ENCODE measurements at places on chromosomes 11 and 22.

DNA sequence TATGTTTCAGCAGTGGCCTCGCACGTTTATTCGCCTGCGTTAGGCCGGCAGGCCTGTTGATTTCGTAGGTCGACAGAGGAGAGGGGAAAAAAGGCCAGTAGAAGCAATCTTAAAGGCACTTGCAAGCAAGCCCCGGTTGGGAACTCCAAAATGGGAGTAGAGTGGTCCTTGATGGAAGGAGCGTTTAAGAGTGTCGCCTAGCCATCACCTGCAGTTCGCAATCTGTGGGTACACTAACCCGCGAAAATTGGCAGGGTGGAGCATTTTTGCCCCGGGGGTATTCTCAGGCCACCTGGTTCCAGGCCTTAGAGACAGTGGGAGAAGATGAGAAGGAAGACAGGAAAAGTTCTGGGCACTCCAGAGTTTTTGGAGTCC is 1.1 kb downstream of the EWSR1 start:
- DNase-seq, result no peak

DNA sequence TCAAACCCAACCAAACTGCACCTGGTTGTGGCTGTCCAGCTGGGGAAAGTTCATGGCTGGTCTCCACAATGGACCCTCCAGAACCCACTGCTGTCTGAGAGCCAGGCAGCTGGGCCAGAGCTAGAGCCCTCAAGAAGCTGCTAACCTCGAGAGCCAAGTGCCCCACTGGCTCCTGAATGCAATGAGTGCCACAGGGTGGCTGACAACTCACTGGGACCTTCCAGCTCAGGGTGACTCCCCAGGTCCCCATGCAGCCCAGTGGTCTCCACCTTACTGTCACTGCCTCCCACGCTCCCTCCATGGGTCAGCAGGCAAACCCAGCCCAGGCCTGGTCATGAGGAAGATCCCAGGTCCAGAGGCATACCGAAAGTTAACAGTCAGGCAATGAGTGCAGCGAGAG is 8.0 kb upstream of the CHST1 start:
- no peak for DNase-seq

GRCh38 chr11:73974604-73975478 is 7.8 kb downstream of the UCP2 start:
- no peak for DNase-seq

GRCh38 chr11:97414801-97415200 is 1025.0 kb downstream of the JRKL start:
- DNase-seq, result no peak

- DNase-seq, result peak; percentile 54
Measured at GRCh38 chr11:287821-288477, 977 bp upstream of the PGGHG start.

DNA sequence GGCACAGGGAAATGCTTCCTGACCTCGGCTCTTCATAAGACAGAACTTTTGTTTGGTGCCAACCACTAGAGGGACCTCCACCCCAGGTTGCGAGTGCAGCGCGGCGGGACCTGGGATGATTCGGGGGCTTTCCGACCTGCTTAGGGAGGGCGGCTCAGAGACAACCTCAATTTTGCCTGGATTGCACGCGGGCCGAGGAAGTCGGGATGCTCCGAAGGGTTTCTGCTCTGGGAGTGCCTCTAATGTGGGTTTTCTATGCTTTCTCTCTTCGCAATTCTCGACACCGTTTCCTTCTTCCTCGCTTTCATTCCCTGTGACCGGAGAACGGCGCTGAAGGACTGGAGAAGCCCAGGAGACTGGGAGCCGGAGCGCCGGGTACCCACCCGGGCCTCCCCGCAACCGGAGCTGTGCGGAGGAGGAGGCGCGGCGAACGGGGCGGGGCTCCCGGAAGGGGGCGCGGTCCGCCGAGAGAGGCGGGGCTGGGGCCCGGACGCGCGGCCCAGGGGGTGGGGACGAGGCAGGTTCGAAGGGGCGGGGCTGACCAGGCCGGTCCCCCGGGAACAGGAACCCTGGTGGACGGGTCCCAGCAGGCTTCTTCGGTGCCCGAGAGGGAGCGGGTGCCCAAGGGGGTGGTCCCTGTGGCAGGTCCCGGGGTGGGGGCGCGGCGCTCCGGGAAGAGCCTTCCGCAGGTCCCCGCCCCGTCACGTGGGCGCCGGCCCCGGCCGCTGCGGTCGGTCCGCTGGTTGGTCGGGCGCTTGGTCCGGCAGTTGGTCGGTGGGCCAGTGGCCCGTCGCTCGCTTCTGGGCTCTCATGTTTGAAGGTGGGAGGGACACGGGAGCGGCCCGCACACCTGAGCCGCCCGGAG is at the start of gene PPFIBP2:
Gene PPFIBP2 (plus strand): TSS at position 766 of the 865 bp plus-strand sequence. CDS start 35,477 bp downstream, outside the sequence.
- DNase-seq, result peak; percentile 79

DNA sequence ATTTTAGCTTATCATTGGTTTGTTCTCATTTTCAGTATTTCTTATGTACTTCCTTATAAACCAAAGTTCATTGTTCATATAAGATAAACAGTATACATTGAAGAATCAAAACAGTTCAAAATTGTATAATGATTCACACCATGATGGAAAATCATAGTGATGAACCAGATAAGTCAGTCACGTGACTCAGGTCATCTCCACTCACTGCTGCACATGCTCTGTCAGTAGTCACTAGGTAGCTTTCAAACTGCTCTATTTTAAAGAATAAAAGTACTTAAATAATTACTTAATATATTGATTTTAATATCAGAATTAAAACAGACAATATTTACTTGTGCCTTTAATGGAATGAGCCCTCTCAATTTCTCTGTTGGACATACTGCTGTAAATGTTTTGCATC is 37.5 kb downstream of the PDHX start:
- no peak for DNase-seq

GRCh38 chr22:26536056-26536761 is 23.9 kb upstream of the TFIP11 start:
- no peak for DNase-seq

GRCh38 chr22:47035425-47035881 is 273.0 kb downstream of the TBC1D22A start:
- no peak for DNase-seq

DNA sequence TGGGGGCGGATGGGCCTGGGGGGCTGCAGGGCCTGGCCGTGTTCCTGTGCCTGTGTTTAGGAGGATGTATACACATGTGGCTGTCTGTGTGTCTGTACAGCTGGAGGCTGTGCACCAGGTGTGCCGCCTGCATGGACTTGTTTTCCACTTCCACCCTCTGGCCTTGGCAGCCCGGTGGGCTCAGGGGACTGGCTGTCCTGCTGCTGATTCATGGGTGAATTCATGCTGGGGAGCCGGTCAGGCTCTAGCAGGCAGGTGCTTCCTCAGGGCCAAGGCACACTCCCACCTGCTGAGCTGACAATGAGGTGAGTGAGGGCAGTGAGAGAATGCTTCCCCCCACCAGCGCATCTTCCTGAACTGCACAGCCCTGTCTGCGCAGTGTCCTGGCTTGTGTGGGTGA is 88.4 kb downstream of the CCDC81 start:
- no peak for DNase-seq

- DNase-seq, result no peak
Measured at GRCh38 chr11:122040464-122040863, 75.6 kb downstream of the BLID start.

GRCh38 chr11:78914503-78914902 is 339.8 kb upstream of the NARS2 start:
- DNase-seq, result no peak

DNA sequence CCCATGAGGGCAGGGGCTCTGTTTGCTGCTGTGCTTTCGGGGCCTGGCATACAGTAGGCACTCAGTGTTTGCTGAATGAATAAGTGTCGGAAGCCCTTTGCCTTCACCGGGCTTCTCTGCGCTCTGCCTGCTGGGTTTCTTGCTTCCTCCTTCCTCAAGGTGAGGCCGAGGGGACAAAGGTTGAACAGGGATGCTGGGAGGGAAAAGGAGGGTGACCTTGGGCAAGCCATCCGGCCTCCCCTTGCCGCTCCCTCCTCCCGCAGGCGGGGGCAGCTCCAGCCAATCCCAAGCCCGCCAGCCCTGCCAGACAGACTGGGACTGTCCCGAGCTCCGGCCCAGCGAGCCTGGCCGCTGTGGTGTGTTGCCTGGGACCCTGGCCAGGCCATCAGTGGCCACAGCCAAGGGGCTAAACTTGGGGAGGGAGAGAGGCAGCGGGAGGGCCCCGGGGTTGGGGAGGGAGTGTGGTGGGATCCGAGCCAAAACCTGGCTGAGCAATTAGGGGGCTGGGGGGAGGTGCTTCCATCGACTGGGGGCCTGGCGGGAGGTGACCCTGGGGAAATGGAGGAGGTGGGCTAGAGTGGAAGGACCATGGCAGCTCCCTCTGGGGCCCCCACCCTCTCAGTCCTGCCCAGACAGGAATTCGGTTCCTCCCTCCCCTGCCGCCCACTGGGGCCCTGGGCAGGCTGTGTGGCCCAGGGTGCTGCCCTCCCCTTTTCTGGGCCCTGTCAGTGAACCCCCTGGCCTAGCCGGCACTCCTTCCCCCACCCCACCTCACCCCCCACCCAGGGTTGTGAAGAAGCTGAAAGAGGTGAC is 3.4 kb upstream of the RCOR2 start:
- no peak for DNase-seq

DNA sequence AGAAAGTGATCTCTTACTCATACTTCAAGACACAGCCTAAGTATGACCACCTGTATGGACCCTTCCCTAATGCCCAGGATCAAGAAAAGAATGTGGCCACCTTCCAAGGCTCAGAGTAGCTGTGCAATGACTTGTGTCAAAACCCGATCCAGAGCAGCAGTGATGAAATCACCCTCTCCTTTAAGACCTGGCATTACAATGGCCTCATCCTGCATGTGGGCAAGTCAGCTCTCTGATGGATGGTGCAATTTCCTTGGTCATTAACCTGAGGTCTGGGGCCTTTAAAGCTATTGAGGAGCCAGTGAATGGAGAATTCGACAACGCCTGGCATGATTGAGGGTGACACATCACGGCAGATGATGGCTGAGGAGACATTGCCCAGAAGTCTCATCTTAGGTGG is 9.1 kb upstream of the TUBA8 start:
- no peak for DNase-seq

GRCh38 chr11:72238492-72239312 is 5.3 kb downstream of the PHOX2A start:
- DNase-seq, result no peak

- no peak for DNase-seq
Measured at GRCh38 chr11:132520199-132520598, 1012.1 kb downstream of the OPCML start.

DNA sequence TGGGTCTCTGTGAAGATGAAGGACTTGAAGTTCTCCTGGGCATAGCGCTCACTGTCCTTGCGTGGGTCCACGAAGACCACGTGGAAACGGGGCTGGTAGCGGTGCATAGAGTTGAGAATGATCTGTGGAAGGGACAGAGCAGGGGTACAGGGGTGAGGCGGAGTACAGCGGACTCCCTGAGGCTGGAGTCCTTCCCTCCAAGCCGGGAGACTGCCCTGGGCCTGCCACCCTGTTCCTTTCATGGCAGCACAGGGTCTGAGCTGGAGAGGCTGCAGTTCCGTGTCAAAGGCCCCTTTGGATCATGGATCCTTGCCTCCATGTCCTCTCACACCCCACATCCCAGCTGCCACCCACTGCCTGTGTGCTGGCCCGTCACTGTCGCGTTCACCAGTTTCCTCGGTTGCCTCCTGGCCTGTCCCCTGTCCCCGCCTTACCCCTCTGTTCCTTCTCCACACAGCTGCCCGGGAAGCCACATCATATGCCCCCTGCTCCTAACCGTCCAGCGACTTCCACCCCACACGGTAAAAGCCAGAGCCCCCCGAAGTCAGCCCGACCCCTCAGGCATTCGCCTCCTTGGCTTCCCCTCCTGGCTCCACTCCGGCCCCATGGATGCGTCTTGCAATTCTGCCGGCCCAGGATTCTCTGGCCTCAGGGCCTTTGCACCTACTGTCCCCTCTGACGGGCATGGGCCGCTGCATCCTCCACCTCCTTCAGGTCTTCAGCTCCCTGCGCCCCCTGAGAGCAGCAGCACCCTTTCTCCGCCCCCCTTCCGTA is 3.4 kb upstream of the NUDT8 start:
- DNase-seq, result no peak

DNA sequence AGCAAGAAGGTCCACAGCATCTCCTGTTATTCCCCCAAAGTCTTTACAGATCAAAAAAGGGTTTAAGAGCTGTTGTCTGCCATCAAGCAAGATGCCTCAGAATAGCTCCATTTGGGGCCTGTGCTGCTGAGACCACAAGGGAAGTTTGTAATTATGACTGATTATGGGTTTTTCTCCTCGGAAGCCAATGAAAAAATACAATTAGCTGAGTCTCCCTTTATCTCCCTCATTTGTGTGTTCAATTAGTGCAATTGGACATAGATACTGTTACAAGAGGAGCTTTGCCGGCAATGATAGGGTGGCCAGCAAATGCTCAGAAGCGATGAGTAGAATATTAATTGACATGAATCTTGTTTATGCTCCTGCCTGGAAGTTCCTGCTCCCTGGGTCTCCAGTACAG is 83.7 kb downstream of the COMMD9 start:
- DNase-seq, result no peak

- DNase-seq, result no peak
Measured at GRCh38 chr11:19307498-19307897, 66.8 kb upstream of the E2F8 start.

DNA sequence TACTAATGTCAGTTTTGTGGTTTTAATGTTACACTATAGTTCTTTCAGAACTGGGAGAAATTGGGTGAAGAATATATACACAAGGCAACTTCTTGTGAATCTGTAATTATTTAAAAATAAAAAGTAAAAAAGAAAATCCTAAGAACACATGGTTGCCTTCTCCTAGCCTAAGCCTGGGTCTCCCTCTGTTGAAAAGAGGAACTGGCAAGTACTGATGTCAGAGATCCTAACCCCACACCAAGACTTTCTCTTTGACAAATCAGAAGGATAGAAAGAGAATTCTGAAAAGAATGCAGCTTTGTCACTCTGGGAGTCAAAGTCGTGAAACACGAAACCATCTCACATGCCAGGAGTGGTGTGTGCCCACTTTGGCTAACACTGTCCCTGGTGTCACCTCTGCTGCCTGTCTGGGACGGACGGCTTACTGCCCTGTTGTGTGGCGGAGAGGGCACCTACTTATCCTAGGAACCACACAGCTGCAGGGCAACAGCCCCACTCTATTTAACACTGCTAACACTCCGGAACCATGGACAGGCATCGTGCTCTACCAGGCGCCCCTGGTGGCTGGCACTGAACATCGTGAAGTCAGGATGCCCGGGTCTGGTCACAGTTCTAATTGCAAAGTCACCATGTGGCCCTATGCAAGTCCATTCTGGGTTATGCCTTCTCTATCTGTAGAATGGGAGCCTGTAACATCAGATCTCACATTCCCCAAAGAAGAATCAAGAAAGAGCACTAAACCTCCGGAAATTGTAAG is 108.7 kb upstream of the CD82 start:
- DNase-seq, result no peak

DNA sequence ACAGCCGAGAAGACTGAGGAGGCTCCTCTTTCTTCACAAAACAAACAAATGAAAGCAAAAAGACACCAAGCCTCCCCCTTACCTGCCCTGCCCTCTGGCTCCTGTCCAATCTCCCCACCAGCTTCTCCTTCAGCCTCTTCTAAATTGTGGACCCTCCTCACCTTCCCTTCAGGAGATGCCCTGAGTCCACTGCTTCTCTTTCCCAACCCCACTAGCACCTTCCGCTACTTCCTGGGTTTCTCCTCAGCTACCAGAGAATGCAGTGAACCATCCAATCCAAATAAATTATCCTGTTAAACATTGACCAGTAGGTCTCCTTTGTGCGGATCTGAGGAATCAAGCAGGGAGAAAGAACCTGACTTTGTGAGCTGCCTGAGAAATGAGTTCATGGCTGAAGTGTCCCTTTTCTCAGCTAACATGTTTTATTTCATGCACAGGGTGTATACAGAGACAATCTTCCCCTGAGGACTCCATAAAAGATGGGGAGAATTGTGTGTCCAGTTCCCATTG is 63.2 kb upstream of the VPREB1 start:
- no peak for DNase-seq

GRCh38 chr11:69007975-69008381 is 5.1 kb downstream of the MRGPRF start:
- DNase-seq, result no peak
